ENCODE measurements at places on chromosomes 5 and 9. TPM values are rescaled to one million over a fixed set of nuclear protein-coding genes. Genes with fewer than 3 reads are reported as not detected.

Gene ANKRA2
- total RNA-seq, result 14.1 TPM

DNA sequence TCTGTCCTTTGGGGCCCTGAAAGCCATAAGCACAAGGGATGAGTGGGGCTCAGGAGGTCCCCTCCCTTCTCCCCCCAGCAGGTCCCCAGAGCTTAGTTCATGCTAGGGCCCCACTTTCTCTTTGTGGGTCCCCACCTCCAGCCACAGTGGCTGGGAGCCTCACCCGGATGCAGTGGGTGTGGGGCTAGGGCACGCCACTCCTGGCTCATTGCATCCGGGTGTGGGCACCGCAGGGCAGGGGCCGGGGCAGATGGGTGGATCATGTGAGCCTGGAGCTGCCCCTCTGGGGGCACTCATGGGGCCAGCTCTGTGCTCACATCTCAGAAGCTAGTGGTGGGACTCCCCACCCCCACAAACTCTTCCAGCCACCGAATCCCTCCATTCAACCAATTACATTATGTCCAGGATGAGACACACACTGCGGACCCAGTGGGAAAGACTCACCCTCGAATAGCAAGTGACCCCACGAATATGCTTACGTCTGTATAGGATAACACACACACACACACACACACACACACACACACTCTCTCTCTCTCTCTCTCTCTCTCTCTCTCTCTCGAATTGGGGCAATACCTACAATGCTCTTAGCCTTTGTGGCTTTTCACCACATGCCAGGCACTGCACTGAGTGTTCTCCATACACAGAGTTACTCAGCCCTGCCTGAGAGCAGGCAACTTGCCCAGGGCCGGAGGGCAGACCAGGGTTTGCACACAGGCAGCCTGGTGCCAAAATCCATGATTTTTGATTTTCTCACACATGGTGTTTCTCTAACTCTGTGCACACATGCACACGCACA lies 16.8 kb upstream of the PHYKPL start:
- DNase-seq, result peak; percentile 76

GRCh38 chr5:62486672-62487071 lies 74.1 kb downstream of the IPO11 start:
- DNase-seq, result no peak

DNA sequence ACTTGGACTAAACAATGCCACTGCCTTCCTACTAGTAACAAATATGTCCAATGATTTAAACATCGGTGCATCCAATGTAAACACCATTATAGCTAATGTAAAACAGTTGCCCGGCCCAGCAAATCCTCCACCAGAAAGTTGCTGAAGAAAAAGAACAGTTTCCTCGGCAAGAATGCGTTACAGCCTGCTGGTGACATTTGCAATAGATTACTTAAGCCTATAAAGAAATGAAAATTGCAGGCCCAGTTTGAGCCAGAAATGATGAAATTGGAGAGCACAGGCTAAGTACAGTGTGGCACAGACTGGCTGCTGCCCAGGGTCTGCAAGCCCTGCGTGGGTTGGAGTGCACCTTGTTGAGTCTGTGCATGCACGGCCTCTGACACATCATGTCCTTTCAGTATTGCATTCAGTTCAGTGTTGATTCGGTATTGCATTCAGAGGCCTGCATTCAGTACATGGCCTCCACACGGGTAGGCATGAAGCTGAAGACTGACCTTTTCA lies 406.0 kb upstream of the KLF4 start:
- DNase-seq, result no peak

DNA sequence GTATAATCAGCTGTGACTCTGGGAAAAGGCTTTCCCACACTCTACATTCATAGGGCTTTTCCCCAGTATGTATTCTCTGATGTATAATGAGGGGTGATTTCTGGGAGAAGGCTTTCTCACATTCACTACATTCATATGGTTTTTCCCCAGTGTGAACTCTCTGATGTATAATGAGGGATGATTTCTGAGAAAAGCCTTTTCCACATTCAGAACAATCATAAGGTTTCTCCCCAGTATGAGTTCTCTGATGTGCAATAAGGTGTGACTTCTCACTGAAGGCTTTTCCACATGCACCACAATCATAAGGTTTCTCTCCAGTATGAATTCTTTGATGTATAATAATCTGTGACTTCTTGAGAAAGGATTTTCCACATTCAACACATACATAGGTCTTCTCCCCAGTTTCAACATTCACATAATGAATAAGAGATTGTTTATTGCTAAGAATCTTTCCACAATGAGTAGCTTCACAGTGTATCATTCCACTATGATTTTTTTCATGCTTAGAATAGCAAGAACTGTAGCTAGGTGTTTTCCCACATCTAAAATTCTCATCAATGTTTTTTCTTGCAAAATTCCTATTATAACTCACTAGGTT lies 26.7 kb upstream of the ZNF300 start:
- no peak for DNase-seq

GRCh38 chr5:175655411-175655810 lies 2.5 kb upstream of the HRH2 start:
- DNase-seq, result no peak

GRCh38 chr5:31748458-31749172 lies 109.7 kb downstream of the PDZD2 start:
- no peak for DNase-seq

DNA sequence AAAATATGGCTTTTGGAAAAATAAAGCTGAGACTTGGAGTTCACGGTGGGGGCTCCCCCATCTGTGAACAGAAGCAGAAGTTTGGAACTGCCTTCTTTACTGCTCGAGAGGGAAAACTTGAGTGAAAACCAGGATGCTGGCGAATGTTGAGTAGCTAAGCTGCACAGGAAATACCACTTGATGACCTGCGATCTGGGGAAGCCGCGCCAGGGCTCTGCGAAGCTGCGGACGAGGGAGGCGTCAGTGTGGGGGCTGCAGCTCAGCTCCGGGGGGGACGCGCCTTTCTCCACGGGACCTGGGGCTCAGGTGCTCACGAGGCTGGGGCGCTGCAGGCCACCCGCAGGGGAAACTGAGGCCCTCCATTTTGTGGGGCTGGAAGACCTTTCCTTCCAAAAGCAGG lies 62.3 kb downstream of the TENT4A start:
- no peak for DNase-seq

DNA sequence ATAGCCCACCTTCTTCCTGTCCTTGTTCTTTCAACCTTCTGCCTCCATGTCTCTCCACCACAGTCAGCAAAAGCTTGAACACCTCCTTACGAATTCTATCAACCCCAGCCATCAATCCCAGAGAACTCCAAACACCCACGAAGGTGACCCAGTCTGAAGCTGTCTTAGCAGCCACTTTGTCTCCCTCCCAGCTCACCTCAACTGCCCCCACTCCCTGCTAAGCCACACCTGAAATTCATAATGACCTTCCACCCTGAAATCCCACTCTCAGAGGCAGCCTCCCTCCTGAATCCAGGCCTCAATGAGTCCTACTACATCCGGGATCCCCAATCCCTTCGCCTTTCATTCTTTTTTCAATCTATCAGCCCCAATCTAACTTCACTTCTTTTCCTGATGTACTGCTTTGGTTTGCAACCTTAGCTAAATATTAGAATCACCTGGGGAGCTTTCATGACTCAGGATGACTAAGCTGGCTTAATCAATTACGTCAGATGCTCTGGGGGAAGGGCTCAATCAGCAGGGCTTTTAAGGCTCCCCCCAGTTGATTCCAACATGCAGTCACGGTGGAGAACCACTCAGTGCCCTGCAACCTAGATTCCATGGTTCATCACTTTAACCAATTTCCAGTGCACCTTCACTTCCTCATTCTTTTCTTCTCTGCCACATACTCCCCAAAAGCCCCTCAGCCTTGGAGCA lies 32.2 kb downstream of the BHMT start:
- no peak for DNase-seq

DNA sequence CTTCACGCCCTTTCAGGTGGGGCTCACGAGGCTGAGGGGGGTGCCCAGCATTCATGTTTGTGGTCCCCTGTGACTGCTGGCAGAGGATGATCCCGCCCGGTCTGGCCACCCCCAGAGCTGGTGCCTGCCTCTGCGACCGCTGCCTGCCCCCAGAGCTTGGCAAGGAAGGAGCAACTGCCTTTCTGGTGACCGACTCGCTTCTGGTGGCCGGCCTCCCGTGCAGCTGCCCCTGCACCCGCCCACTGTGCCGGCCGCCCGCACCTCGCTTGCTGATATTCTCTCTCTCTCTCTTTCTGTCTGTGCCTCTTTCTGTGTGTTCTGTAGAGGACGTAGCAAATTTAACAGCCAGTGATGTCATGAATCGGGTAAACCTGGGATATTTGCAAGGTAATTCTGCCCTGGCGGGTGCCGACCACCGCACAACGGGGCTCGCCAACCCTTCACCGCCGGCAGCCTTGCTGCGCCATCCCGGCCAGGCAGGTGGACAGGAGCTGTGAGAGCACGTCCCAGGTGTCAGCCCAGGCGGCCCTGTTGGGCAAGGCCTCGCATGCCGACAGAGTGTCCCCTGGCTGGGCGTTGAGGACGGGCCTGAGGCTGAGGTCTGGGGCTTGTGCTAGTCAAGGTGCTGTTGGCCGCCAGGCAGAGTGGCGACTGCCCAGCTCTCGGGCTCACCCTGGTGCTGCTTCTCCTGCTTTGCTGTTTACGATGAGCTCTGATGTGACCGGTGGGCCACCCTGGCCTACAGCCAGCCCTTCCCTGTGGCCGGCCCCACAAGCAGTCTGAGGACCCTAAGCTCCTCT lies 86.0 kb downstream of the KCNT1 start:
- no peak for DNase-seq

DNA sequence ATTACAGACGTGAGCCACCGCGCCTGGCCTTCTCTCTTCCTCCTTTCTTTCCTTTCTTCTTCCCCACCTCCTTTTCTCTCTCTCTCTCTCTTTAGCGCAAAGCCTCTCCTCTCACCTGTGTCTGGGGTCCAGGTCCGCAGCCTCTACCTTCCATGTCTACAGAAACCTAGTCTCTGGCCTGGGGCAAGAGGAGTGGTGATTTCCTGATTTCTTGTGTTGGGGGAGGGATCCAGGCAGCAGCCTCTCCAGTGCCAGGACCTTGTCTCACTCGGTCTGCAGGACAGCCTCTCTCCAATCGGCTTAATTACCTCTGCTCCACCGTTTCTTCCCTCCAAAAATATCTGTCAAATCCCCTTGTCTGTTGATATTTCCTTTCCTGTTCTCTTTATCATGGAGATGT lies 16.1 kb upstream of the FAM120A start:
- DNase-seq, result no peak

- DNase-seq, result no peak
Observed at GRCh38 chr5:6419340-6419852, 29.3 kb upstream of the UBE2QL1 start.

GRCh38 chr5:124001036-124001615 lies 489.1 kb downstream of the CSNK1G3 start:
- no peak for DNase-seq

GRCh38 chr5:56569566-56569965 lies 245.8 kb upstream of the MAP3K1 start:
- no peak for DNase-seq

- no peak for DNase-seq
Observed at GRCh38 chr5:62343428-62343827, 37.4 kb downstream of the KIF2A start.

Data from left ventricle myocardium superior (tissue), 1 donor.